GM20000 (cell line): ENCODE measurements at places on chromosomes 7 and 10.

- no peak for DNase-seq
These were observed 19.9 kb downstream of the MACC1 start for GRCh38 chr7:20197125-20197748.

DNA sequence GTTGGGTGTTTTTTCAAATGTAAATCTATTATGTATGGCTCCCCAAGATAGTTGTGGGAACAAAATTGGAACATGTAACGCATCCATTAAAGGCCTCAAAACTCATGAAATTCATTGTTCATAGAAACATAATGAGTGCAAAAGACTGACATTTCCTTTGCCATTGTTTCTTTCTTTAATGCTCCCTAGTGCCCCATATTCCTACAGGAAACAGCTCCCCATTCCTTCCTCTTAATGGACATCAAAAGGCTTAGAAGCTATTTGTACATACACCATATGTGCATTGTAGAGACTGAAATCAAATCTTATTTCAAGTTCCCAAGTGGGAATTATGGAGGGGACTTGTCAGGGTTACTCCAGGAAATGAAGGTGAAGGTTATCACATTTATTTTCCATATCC is 139.1 kb downstream of the AHR start:
- DNase-seq = no peak

- DNase-seq = peak; percentile 73
These were observed 125.5 kb downstream of the CLEC2L start for GRCh38 chr7:139648941-139649425.

DNA sequence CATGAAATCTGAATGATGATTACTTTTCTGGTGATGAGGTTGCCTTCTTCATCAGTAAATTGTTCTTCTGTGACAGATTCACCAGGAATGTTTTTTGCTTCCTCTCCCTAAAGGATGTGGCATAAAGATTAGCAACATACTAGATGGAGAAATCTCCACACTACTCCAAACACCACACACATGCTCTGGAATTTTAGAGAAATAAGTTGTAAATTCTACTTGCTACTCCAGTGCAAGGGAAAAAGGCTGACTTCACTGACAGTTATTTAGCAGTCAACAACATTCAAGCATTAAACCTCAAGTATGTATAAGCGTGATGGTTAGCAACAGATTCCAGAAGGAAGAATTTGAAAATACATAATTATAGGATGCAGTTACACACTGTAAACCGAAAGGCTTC is 137.9 kb upstream of the CCDC6 start:
- DNase-seq = no peak

- no peak for DNase-seq
These were observed 1.9 kb upstream of the ANKRD7 start for GRCh38 chr7:118222591-118222990.

DNA sequence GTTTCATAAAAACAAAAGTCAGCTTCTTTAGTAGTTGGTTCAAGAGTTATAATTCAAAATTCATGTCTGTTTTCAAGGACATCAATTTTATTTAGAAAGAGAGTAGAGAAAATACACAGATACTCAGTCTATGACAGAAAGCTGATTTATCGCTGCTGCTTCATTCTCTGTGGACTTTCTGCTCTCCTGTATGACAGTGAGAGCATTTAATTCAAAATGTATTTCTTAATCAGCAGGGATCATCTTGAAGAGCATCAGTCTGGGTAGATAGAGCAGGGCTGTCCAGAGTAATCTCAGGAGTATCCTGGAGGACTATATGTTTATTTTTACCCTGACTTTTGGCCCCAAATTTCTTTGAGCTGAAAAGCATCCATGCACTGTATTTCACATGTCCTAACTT is 1676.7 kb downstream of the REEP3 start:
- DNase-seq = no peak

GRCh38 chr10:5376450-5376849 is 11.7 kb downstream of the UCN3 start:
- DNase-seq = no peak

DNA sequence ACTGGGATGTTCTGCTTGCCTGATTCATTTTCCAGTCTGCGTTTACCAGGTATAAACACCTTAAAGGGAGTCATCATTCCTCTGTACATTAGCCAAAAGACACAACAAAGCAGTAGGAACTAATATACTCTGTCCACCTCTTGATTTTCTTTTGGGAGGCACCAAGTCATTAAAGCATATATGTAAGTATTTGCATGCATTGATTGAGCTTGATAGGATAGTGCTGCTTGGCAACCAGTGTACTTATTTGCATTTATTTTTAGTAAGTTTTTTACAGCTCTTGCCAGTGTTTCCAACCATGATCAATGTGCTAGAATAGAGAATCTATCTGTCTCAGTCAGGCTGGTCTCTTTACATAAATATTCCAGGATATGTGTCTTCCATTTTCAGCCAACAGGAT is 353.3 kb upstream of the SEMA3C start:
- no peak for DNase-seq

DNA sequence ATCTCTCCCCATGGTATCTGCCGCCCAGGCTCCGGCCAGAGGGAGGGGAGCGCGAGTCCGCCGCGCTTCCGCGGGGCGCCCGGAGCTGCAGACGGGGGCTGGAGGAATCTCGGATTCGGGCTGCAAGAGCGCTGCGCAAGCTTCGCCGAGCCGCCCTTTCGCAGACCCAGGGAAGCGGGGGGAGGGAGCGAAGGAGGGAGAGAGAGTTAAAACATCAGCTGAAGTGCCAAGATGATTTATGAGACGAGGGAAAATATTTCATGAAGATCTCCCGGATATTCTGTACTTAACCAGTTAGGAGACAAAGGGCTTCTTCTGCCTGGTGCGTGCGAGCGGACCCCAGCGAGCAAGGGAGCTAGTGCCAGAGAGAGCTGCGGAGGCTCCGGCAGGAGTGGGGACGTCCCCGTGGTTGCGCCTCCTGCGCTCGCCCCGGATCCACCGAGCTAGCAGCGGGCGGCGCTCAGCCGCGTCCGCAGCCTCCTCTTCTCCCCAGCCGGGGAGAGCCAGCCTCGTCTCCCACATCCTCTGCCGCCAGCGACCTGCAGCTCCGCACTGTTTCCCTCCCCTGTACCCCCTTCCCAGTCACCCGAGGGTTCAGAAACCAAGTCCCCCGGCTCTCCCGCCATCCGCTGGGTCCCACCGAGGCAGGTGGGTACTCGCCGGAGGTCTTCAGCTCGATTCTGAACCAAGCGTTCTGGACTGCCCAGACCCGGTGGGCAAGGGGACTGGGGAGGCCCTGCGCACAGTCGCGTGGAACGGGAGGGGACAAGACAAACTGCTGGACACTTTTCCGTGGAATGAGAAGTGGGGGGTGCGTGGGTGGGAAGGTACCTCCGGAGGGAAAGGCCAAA is 1.0 kb upstream of the PAX2 start:
- peak; percentile 67 for DNase-seq

GRCh38 chr10:48366261-48366660 is 59.8 kb downstream of the MAPK8 start:
- DNase-seq = no peak

DNA sequence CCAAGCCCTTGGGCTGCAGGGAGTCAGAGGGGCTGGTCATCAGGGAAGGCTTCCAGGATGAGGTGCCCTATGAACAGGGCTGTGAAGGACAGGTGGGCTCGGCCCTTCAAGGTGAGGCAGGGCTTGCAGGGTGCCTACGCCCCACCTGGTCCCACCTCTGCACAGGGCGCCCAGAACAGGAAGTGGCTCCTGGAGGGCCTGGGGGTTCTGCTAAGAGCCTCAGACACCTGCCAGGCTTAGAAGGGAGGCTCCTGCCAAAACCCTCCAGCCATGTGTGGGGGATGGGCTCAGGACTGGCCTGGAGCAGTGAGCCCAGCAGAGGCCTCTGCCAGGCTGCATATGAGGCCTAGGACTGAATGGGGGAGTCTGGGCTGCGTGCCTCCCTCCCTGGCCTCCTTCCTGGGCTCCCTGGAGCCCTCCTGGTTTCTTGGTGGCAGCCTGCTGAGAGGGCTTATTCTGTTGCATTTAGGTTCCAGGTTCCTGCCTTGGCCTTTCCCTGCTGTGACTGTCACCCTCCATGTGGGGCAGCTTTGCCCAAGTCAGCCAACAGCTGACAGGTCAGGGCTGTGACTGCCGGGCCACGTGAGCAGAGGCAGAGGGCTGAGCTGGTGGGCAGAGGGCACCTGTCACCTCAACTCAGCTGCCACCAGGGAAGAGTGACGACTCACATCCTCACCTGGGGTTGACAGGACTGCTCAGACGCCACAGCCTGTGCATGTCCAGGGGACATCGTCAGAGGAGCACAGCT is 45.2 kb upstream of the MSMB start:
- DNase-seq = no peak

GRCh38 chr10:128137877-128138276 is 11.7 kb upstream of the MKI67 start:
- no peak for DNase-seq

DNA sequence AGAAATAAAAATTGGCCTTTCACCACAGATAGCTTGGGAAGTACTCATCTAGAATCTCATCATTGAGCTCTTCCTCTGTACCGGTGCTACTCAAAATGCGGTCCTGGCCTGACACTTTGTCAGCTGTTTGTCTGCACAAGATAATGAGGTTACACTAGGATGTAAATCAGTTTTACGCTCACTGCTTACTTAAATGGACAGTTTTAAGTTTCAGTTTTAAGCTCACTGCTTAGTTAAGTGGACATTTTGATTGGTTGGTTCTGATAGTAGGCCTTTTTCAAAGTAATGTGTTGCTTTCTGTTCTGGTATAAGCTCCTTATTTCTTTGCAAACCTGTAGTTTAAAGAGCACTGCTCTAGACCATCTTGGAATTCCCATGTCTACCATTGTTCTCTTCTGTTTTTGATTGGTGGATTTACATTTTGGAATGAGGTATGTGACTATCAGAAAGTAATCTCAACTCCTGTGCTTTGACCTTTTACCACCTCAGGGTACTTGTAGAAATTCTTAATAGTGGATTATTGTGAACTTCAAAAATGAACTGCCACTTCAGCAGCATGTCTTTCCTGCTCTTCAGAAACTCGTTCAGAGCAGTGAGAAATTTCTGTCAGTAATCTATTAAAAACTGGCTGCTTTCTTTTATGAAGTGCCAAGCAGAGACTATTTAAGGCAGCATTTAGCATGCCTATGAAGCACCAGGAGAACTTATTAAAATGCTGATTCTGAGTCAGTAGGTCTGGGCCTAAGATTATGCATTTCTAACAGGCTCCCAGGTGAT is 55.0 kb downstream of the C1GALT1 start:
- DNase-seq = no peak

DNA sequence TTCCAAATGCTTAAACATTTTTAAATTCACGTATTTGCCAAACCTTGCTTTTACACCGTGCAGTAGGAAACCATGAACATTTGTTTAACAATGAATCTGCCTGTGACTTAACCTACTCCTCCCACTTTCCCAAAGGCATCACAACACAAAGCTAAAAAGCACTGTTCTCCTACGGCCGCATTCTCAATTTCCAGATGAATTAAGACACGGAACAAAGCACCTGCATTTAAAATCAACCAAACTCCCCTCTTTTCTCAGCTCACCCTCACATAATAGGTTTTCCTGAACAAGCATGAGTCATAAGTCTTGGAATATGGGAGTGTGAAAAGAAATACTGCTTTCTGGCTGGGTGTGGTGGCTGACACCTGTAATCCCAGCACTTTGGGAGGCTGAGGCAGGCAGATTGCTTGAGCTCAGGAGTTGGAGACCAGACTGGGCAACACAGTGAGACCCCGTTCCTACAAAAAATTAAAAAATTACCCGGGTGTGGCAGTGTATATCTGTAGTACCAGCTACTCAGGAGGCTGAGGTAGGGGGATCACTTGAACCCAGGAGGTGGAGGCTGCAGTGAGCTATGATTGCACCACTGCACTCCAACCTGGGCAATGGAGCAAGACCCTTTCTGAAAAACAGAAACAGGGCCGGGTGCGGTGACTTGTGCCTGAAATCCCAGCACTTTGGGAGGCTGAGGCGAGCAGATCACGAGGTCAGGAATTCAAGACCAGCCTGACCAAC is 51.7 kb upstream of the CYTH3 start:
- no peak for DNase-seq
